ENCODE measurements at places on chromosomes 5 and 9.

GRCh38 chr5:54457094-54457862, 1.8 kb downstream of the HSPB3 start:
- DNase-seq = no peak

DNA sequence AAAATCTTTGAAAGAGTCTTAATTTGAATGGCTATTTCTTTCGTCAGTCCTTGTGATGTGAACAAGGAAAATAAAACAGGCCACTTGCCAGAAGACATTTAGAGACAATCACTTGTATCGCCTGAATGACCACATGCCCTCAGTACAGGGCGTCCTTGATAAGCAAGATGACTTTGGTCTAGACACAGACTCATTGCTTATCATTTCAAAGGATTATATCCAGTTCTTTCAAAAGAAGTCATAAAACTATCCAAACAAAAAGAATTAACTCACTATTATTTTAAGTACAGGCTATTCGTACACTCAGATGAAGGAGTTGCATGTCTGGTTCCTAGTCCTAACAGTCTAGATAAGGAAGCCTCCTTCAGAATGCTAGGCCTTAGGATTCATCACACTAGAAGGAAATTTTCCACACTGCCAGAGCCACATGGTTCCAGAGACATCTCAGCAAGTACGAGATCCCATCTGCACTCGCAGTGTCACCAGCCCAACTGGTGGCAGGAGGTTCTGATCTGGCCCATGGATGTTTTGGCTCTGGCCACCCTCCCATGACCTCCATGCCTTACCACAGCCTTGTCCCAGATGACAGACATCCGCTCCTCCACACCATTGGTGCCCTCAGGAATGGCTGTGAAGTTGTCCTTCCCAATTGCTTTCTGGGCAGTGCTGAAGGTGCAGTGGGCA, 109.6 kb downstream of the DPYSL3 start:
- DNase-seq = no peak

DNA sequence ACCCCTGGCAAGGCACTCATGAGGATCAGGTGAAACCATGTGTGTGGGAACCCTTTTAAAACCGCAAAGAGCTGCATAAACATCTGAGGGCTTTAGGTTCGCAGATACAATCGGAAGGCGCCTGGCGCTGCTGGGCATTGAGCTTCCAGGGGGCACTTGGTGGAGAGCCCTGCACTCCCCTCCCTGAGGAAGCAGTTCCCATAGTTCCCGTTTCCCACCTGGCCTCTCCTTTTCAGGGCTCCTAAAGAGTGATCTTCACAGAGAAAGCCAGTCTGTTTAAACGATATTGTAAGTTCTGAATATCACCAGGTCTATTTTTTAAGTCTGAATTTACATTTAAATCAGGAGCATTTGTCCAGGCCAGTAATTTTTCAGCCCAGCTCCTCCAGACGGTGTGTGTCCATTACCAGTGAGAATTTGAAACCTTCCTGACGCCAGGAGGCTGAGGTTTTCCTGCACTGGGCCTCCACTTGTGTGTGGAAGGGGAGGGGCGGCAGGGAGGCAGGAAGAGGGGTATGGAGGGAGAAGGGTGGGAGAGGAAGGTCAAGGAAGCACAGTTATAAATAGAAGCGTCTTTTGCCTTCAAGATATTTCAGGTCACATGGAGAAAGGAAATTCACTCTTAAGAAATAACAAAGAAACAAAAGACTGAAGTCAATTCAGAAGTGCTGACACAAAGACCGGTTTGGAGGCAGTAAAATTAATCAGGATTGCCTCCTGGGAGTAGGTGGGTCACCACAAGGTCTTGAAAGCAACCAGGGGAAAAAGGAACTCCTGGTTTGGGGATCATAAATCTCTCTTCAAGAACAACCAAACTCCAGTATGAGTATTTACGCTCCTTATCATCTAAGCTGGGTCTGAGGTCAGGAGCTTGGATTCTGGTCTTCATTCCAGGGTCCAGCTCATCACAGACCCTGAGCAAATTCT, 14.3 kb upstream of the MGAT1 start:
- DNase-seq = peak; percentile 37

GRCh38 chr5:159170021-159170420, 39.3 kb downstream of the RNF145 start:
- DNase-seq = no peak

GRCh38 chr5:79834098-79834753, 144.6 kb downstream of the CMYA5 start:
- DNase-seq = no peak
